ENCODE measurements at places on chromosomes 6 and 20.

GRCh38 chr6:119193707-119194106 lies 115.2 kb upstream of the FAM184A start:
- DNase-seq: no peak

GRCh38 chr6:75788894-75789293 lies 39.9 kb downstream of the MYO6 start:
- DNase-seq: no peak

DNA sequence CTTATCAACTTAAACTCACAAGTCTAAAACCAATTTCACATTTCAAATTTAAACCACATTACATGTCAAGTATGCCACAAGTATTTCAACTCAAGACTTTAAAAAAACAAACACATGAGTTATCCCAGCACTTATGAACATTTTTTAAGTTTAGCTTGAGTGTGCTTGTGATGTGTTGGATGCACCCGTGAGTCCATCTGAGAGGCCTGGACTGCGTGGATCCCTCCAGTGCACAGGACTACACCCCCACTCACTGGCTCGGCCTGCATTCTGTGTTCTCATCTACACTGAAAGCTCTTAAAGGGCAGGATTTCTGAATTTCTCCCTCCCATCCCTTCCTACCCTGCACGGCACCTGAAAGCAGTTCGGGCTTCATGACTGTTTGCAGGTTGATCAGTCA lies 128.8 kb upstream of the CD93 start:
- no peak for DNase-seq

GRCh38 chr20:47854687-47855212 lies 69.5 kb upstream of the SULF2 start:
- no peak for DNase-seq

GRCh38 chr6:112407101-112407590 lies 60.0 kb downstream of the RFPL4B start:
- DNase-seq: no peak

DNA sequence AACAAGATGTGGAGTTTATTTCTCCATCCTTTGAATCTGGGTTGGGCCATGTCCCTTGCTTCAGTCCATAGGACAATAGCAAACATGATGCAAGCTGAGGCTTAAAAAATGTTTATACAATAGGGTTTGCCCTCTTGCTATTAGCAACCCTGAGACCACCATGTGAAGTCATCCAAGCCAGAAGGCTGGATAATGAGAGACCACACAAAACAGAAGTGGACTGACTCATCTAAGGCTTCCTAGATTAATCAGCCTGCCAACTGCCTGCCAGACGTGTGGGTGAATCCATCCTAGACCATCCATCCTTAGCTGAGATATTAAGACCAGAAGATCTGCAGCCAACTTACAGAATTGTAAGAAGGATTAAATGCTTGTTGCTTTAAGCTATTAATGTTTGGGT lies 38.1 kb upstream of the ISM1 start:
- DNase-seq: no peak

- DNase-seq: no peak
These were observed 185.1 kb downstream of the CLIC5 start for GRCh38 chr6:45830441-45831139.

Measured in NCI-H510A treated with DMSO at 0.1 percent for 48 hours (cell line).